EH (cell line): ENCODE measurements at places on chromosomes 2 and 18.

GRCh38 chr2:121640380-121641316, 8.6 kb downstream of the CLASP1 start:
- DNase-seq, result no peak

- DNase-seq, result peak; percentile 89
Observed at GRCh38 chr2:133504566-133505505, 63.4 kb downstream of the NCKAP5 start.

- peak; percentile 68 for DNase-seq
Observed at GRCh38 chr2:232444409-232445148, 11.4 kb upstream of the ALPI start.

GRCh38 chr2:233273120-233273519, 21.6 kb downstream of the ATG16L1 start:
- DNase-seq, result no peak

DNA sequence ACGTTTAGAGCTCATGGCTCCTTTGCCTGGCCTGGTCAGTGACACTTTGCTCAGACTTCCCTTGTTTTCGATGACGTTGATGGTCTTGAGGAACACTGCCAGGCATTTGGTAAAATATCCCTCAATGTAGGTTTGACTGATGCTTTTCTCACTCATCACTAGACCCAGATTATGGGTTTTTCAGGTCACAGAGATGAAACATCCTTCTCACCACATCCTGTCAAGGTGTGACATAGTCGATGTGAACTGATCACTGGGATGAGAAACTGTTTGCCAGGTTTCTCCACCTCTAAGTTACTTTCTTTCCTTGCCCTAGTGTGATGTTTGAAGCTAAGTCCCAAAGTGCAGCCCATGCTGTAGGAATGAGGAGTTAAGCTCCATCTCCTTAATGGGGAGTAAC, 81.5 kb downstream of the AFF3 start:
- no peak for DNase-seq

DNA sequence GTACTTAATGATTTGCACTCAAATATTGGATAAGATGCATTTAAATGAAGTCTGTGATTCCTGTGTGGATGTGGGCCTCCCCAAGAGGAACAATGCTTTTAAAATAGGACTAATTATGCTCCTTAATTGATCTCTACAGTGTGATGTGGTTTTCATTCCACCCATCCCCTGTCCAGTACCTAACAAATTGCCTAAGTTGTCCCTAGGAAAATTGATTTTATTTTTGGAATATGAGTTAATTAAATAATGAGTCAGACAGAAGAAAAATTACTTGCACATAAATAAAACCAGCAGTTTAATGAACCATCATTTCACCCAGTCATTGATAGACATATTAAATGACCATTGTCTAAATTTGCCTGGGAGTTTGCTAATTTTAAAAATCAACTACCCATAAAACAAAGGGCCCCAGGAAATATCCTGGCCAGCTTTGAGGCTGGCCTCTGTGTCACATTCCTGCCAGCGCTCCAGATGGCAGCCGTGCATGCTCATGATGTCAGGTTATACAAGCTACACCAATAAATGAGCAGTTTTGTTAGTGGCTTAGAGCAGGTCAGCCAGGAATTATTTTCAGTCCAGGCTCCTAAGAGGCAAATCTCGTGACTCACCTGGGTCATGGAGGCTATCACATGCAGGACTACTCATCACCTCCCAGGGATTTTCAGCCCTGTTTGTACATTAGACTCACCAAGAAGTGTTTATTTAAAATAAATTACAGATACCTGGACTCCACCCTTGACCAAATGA, 31.9 kb downstream of the ABHD3 start:
- peak; percentile 47 for DNase-seq

GRCh38 chr18:61595615-61596251, 262.5 kb downstream of the CDH20 start:
- DNase-seq, result no peak

DNA sequence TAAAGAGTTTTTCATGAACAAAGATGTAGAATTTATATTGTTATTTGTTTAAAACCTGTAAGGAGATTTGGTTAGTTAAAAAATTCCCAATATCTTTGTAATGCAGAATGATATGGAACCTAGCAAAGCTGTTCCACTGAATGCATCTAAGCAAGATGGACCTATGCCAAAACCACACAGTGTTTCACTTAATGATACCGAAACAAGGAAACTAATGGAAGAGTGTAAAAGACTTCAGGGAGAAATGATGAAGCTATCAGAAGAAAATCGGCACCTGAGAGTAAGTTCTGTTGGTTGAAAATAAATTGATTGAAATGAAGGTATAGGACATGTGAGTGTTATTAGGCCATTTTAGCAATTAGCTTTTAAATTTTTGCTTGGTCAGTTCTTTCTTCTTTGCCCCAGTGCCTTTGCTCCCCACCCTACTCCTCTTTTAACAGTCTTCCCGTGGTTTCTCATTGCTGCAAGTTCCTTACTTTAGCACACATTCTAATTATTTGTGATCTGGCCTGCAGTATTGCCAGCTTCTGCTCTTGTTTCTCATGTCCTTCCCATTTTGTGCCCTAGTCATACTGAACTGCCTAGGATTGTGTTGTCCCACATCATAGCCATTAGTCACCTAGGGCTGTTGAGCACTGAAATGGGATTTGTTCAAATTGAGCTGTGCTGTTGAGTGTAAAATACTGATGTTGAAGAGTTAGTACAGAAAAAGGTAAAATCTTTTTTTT, 36.6 kb downstream of the VAPA start:
- DNase-seq, result peak; percentile 56

DNA sequence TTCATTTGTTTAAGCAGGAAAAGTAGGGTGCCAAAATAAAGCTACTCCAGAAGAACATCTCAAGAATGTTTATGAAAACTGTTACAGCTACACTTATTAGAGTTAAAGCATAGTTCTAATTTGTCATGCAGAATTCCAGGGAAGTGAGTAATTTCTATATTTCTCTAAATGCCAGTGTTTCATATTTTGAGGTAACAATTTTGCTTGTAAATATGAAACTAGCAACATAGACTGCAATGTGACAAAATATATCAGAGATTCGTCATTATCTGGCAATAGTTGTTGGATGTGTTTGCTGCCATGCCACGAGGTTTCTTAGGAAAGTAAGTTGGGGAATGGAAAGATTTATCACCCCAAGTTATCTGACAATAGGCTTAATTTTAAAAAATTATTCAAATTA, 424.1 kb upstream of the ZEB2 start:
- peak; percentile 83 for DNase-seq

- no peak for DNase-seq
Observed at GRCh38 chr2:208295834-208296233, 29.8 kb downstream of the PIKFYVE start.

DNA sequence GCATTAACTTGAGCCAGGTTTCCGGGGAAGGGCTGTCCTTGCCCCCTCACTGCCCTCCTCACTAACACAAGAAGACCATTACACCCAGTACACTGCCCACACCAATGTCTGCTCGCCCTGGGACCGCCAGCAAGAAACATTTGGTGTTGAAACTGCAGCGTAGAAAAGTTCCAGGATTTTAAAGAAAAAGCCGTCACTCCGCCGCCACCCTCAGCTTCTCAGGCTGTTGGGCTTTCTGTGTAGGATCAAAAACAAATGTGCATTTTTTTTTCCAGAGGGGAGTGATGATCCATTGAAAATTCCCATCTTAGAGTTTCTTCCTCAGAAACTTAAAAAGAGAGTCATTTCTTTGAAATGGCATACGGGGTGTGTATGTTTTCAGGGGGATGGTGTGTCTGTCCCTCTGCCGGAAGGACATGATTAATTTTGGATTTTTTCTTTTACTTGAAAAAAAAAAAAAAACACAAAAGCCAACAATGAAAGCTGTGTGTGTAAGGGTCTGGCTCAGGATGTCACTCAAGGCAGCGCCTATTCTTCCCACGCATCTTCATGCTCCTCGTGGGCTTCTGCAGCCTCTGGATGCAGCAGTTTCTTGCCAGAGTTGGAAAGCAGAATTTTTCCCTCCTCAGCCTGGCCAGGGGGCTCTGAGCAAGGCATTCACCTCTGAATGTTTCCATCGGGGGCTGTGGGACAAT, 184.9 kb downstream of the GLI2 start:
- no peak for DNase-seq

DNA sequence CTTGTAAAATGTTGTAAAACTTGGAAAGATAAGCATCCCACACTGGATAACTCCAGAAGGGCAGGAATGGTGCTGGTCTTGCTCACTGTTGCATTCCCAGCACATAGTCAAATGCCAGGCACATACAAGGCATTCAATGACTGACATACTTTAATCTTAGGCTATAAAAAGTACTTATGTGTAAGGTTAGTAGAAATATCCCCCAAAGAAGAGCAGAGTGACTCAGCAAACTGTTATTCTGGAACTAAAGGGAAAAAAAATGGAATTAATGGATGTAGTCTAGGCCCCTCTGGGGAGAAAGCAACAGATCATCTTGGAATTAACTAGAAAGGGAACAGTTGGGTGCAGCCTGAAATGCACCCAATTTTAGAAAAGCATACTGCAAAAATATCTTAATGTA, 9.0 kb downstream of the ZBTB14 start:
- peak; percentile 41 for DNase-seq

- DNase-seq, result no peak
Observed at GRCh38 chr18:49368876-49369440, 91.5 kb downstream of the DYM start.

GRCh38 chr18:10543277-10543676, 17.4 kb downstream of the NAPG start:
- peak; percentile 26 for DNase-seq

GRCh38 chr18:73948497-73948896, 199.1 kb downstream of the FBXO15 start:
- peak; percentile 41 for DNase-seq

- DNase-seq, result no peak
Observed at GRCh38 chr2:180952082-180952481, 28.3 kb upstream of the UBE2E3 start.

DNA sequence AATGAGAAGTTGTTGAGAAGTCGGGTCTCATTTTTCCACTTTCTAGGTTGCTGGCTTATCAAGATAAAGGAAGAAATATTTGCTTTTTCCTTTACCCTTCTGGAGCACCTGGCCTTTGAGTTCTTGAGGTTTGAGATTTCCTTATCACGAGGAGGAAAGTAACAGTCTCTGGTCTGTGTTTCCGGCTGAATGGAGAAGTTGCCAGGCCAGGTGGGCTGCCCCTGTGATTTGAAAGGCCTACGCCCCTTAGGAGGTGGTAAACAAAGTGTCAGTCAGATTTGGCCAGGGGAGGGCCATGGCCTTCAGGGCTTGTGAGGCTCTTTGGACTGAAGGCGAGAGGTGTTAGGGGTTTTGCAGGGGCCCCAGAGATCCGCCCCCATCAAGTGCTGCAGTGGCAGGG, 156.7 kb upstream of the HAAO start:
- no peak for DNase-seq

DNA sequence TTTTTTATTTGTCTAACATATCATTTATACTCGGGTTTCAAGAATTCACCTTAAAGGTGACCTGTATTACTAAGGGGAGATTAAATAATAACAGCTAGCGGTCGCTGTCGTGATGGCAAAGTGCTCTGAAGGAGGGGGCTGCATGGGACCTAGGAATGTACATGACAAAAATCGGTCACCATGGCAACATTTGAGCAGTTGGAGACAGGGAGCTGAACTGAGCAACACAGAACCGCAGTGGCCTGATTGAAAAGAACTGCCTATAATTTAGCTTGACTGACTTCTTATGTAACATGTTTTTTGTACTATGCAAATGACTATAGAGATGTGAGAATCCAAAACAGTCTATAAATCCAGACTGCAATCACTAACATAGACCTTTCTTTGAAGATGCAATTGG, 34.3 kb upstream of the EPHA4 start:
- DNase-seq, result no peak

DNA sequence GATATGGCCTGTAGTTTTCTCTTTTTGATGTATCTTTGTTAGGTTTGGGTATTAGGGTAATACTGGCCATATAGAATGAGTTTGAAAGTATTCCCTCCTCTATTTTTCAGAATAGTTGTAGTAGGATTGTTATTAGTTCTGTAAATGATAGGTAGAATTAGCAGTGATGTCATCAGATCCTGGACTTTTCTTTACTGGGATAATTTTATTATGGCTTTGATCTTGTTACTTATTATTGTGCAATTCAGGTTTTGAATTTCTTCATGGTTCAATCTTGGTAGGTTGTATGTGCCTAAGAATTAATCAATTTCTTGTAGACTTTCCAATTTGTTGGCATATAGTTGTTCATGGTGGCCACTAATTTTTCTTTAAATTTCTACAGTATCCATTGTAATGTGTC, 916.6 kb downstream of the CCDC85A start:
- DNase-seq, result no peak

DNA sequence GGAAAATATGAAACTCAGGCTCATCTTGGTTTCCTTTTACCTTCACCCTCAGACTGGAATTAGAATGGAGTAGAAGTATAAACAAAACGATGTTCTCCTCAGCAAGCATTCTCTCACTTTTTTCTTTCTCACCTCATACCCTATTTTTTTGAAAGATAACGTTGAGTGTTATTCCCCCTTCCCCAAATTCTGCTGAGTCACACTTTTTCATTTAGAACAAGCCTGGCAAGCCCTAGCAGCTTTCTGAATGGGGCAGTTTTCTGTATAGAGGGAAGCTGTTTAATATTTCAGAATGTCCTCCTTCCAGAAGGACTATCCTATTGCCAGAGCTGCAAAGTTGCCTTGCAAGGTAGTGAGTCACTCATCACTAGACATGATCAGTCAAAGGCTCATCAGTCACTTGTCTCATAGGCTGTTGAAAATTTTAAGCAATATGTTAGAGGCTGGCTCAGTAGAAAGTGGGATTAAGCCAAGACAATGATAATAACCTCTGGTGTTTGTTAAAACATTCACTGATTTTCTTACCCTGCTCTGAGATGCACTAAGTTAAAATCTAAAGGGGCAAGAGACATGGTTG, 416.1 kb downstream of the RNF144A start:
- DNase-seq, result no peak

- DNase-seq, result no peak
Observed at GRCh38 chr2:157940024-157940423, 63.9 kb upstream of the ACVR1 start.

- no peak for DNase-seq
Observed at GRCh38 chr2:206980413-206980812, 41.1 kb downstream of the CPO start.

DNA sequence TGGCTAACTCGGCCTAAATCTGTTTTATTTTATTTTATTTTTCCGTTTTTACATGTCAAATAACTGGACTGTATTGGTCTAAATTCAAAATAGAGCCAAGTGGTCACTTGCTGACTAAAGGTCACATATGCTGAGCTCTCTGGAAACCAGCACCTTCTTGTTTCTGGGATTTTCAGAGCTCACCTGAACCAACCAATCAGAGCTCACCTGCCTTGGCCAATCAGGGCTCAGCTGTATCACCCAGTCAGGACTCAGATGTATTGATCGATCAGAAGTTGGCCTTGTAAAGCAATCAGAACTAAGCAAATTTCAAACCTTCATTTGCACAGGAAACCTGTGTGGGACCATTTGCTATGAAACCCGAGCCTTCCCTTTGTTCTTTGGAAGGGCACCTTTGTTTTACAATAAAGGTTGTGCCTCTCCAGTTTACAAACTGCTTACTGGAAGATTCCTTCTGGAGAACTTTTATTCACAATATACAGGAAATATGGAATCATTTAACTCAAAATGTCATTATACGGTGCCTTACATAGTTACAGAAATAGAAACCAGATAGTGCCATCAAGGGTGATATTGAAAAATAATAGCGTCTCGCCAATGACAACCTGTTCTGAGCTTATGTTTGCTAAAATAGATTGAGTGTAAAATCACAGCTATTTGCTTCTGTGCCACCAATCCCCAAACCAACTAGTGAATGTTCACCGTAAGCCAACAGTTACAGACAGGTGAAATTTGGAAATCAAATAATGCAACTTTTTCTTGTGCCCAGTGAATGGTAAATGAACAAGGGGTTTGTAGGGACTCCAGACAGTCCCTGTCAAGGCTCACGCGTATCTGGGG, 17.3 kb upstream of the PSD4 start:
- DNase-seq, result no peak
